ENCODE measurements at places on chromosomes 1 and 21.

DNA sequence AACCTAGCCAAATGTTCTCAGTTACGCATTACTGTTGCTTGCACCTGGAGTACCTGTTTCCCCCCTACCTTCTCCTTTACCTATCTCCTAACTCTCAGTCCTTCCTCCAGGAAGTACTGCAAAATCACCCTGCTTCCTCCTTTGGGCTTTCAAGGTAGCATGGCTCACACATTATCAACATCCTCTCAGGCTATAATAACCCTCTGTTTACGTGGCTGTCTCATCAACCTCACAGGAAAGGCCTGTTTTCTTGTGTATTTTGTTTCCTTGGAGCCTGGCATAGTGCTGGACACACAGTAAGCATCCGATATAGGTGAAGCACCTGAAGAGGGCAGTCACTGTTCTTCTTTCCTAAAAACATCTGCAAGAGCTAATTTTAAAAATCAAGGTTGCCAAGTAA is 32.7 kb upstream of the ANGPTL7 start:
- DNase-seq, result no peak

DNA sequence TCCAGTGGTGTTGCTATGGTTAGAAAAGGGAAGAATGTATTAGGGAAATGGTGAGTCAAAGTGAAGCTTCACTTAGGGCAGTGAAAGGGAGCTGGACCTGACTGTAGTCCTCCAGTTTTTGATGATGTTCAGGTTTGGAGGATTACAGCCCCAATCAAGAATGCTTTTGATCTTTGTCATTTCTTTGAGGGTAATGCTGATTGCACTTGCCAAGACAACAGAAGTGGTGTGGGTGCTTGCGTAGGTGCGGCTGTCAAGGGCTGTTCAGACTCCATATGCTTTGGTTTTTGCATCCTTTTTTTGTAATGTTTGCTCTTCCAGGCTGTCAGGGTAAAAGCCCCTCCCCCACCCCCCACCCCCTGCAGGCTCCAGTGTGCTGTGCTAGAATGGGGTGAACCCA is 38.9 kb downstream of the HHAT start:
- no peak for DNase-seq

DNA sequence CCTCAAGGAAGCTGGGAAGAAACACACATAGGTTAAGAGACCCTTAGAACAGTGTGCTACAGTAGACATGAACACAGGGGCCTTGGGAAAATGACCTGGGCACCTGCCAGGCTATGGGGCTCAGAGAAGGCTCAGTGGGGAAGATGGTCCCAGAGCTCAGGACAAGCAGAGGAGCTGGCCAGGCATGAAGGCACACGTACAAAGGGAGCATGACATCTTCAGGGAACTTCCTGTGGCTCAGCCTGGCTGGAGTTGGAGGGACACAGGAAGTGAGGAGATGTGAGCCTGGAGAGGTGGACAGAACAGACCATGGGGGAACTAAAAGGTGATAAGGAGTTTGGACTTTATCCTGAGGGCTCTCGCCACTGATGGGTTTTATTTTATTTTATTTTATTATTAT is 3.8 kb upstream of the SLC50A1 start:
- no peak for DNase-seq

GRCh38 chr1:158145173-158145719 is 35.4 kb upstream of the CD1D start:
- no peak for DNase-seq

DNA sequence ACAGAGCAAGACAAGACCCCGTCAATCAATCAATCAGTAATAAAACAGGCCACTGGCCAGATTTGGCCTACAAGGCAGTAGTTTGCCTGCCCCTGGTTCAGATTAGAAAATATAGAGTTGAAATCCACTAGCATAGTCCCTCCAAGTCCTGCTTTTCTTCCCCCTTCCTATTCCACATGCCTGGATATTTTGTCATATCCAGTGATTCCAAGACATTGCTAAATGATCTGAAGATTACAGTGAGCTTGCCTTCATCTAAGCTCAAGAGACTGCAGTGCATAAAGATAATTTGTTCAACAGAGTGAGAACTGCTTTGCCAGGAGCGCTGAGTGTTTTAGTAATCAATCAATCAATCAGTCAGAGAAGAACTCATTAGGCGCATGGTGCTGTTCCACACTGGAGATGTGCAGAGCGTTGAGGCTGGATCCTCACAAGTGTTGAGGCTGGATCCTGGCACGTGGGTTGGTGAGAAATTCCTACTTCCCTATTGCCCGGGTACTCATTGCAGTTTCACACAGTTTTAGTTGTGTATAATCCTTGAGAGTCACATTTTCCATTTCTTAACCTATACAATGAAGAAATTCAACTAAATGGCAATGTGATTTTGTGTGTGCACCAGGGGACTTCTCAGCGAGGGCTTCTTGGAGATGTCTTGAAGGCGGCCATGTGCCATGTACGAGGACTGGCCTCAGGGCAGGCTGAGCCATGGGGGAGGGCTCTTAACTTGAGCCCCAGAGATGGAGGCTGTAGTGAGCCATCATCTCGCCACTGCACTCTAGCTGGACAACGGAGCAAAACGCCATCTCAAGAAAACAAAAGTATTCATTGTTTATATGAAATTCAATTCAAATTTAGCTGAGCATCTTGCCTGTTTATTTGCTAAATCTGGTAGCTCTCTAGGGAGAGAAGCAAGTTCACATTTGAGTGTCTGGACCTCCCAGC is 76.3 kb downstream of the TOMM20 start:
- no peak for DNase-seq

- no peak for DNase-seq
These were observed 431.9 kb downstream of the MATN1 start for GRCh38 chr1:30291526-30291925.

- DNase-seq, result no peak
These were observed 33.1 kb downstream of the LPAR3 start for GRCh38 chr1:84859866-84860265.

- no peak for DNase-seq
These were observed 1.5 kb upstream of the RAB13 start for GRCh38 chr1:153987621-153988020.

- DNase-seq, result peak; percentile 50
These were observed at the start of gene HYI for GRCh38 chr1:43453442-43454269. Gene HYI, minus strand, starts transcription at chr1:43453931. Its CDS starts 138 bp downstream, at chr1:43453793.

- DNase-seq, result no peak
These were observed 43.0 kb downstream of the ATP6V1G3 start for GRCh38 chr1:198497326-198498102.

- DNase-seq, result no peak
These were observed 146.2 kb upstream of the TMEM51 start for GRCh38 chr1:15007368-15007767.

DNA sequence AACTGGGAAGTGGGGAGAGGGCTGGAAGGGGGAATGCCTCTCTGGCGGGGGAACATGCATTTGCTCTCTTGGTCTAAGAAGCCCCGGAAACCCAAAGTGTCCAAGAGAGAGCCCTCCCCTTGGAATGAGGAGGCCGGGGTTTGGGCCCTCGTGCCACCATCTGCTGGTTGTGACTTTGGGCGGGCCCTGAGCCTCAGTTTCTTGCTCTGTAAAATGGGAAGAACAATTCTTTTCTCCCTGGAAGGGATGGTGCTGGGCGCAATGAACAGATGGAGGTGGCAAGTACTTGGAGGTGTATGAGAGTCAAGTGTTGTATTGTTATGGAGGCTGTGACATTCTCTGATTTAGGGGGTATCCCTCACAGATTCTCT is 69.9 kb upstream of the TARDBP start:
- no peak for DNase-seq

DNA sequence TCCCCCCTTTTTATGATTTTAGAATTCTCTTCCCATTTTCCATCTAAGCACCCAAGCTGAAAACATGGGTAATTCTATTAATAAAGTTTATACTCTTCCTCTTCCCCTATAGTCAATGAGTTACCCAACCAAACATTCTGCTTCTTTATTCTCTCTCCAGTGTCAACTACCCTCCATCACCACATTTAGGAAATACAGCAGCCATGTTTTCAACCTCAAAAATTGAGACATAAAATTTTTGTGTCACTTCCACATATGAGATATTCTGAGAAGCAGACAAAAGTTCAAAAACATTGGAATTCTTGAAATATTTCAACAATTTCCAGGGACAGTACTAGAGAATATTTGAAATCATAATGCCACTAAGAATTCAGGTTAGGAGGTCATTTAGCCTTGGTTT is 64.8 kb upstream of the ATP1A1 start:
- no peak for DNase-seq

DNA sequence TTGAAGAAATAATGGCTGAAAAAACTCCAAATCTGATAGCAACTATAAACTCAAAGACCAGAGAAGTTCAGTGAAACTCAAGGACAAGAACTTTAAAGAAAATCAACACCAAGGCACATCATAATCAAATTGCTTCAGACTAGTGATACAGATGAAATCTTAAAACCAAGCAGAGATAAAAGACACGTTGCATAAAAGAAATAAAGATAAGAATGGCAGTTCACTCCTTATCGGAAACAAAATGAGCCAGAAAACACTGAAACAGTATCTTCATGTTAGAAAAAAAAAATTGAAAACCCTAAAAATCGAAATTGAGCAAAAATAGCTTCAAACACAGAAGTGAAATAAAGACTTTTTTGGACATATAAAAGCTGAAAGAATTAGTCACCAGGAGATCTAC is 4.6 kb upstream of the RAB4A start:
- DNase-seq, result no peak

DNA sequence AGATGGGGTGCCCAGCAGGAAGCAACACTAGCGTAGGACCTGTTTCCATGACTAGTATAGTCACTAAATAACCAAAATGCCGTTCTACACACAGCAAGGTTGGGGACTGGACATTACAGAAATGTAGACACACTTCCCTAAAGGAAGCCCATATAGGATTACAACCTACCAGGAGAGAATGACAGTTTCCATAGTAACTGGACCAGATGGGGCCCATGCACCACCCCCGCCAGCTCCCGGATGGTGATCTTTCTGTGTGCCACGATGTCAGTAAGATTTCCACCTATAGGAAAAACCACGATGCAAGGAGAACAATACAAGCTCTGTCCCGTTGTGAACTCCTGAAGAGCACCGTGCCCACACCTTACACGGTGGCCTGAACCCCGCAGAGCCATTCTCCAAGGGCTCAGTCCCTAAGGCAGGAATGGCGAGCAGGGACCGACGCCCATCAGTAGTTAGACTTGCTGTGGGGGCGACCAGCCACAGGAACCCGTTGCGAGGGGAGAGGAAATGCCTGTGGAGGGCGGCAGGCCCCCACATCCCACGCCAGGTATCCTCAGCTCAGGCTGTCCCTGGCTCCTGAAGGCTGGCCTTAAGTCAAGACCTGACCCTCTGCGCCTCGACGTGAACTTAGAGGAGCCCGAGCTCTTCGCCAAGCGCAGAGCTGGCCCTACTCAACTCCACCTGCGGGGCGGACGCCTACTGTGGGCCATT is 13.6 kb upstream of the CEP85 start:
- no peak for DNase-seq

DNA sequence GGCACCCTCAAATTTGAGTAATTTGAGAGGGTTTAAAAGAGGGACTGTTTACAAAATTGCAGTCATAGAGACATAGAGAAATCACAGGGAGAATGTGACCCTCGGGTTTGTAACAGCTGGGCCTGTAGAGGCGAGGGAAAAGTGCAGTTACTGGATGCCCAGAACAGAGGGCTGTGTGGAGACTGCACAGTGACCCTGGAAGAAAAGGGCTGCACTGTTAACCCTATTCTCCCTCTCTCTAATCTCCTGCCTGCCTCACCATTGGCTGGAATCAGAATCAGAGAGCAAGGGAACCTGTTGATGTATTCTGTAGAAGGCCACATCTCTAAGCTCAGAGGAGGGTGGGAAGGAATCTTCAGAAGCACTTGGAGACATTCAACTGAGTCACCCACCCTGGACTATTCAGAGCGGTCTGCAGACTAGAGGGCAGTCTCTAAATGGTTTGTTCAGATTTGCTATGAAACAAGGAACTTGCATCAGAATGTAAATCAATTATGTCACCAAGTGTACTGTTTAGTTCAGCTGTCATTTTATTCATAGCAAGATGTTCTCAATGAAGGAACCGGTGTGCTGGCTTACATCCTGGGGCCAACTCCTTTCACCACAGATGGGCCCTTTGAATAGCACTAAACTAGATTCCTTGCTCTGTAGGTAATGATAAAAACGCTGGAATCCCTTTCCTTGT is 132.2 kb upstream of the HOOK1 start:
- DNase-seq, result no peak

GRCh38 chr1:14994841-14995437 is 158.6 kb upstream of the TMEM51 start:
- no peak for DNase-seq

GRCh38 chr1:10888291-10888690 is 91.8 kb upstream of the CASZ1 start:
- no peak for DNase-seq

- no peak for DNase-seq
These were observed 17.5 kb downstream of the BACH1 start for GRCh38 chr21:29316029-29316742.

DNA sequence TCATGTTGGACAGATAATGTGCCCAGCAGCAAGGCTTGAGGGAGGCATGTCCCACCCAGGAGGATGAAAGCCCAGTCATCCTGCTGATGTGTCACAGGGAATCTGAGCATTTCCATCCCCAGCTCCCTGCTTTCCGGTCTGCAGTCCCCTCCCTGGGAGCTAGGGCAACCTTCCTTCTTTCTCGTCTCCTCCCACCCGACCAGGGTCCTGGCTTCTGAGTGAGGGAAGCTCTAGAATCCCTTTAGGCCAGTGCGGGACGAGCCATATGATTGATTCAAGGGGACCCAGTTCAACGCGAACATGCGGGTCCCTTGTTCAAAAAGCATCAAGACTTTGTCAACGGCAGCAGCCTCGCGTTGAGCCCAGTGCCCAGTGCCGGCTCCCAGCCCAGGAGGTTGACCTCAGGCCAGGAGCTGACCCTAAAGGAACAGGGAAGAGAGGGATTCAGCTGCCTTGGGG is 96.7 kb upstream of the TMPRSS2 start:
- no peak for DNase-seq

DNA sequence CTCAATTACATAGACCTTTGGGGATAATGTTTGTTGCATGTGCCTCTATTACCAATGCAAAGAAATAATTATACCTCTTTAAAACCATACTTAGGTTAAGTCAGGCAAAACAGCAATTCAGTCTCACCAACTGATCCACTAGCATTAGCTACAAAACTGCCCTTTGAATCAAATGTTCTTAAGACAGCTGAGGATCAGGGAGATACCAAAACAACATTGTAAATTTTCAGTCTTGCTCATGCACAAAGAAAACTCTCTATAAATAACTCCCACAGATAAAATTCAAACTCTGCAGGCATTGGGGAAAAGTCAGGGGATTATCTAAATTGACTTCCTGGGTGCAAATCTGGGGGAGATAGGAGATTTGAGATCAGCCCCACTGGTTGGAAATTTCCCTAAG is 100.9 kb upstream of the DPT start:
- DNase-seq, result no peak

DNA sequence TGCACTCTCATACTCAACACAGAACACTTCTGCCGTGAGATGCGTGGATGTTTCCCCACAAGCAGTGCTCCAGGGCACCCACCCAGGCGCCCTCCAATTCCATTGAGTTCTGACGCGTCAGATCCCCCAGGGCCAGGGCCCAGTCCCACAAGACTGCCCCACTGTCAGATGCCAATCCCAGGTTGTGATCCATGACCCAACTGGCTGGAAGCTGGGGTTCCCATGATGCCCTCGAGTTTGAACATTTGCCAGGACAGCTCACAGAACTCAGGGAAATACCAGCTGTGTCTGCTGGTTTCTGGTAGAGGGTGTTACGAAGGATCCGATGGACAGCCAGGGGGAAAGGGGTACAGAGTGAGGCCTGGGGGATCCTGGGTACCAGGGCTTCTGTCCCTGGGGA is 58.4 kb downstream of the AGPAT3 start:
- DNase-seq, result no peak

GRCh38 chr1:237769916-237770315 is 120.8 kb downstream of the ZP4 start:
- DNase-seq, result no peak
